ENCODE measurements at places on chromosomes 11 and 22. TPM values are rescaled to one million over a fixed set of nuclear protein-coding genes. Genes with fewer than 3 reads are reported as not detected.

The LDHAL6A gene
- not detected for total RNA-seq

The RBM4 gene
- 132 TPM for total RNA-seq

The PATZ1 gene
- total RNA-seq: 22.0 TPM

The FBXO3 gene
- 29.2 TPM for total RNA-seq

The OR51B5 gene
- total RNA-seq: 0.47 TPM

The OR52N4 gene
- total RNA-seq: not detected

The GRIK4 gene
- not detected for total RNA-seq
